CD4-positive, alpha-beta T cell treated with Interferon gamma for 1 hour (primary cell): ENCODE measurements at places on chromosomes 16 and 17.

GRCh38 chr16:77816293-77816692 lies 27.9 kb downstream of the VAT1L start:
- no peak for DNase-seq

DNA sequence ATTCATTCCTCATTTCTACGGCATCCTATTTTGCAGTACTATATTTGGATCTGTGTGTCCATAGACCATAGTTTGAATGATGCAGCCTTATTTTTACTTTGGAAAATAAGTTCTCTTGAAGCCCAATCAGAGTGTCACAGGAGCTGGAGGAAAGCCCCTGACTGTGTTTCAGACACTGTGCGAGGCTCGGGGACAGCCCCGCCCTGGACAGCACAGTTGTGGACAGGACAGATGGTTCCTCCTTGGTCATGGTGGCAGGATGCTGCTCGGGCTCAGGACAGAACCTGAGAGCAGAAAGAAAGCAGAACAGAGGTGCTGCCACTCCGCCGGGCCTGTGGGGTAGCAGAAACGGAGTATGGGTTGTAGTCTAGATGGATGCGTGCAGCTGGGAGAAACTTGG lies 22.9 kb downstream of the BANP start:
- DNase-seq, result no peak

DNA sequence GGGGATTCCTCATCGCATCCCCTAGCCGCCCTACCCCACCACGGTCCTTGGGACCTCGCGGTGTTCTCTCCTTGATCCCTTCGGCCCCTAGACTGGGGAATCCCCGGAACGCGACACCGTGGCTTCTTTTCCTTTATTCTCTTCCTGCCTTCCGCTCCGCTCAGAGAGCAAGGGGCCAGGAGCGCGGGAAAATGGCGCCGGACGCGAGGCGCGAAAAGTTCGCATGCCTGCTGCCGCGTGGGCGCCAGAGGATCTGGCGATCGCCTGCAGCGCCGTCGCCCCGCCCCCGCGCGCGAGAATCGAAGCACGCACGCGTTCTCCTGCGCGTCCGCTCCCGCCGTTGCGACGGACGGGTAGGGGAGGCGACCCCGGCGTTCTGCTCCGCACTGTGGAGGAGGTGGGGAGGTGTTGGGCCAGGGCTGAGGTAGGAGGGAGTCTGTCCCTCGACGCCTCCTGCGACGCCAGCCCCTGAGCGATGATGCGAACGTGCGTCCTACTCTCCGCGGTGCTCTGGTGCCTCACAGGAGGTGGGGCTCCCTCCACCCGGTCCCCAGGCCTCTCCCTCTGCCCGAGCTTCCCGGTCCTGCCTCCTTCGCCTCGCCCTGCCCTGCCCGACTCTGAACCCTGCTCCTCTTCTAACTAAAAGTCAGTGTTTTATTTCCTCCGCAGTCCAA lies at the start of gene ZPBP2:
ZPBP2 (plus strand) TSS at position 323 of the 674 bp plus-strand sequence; CDS start at position 476, 153 bp downstream.
- peak; percentile 47 for DNase-seq

- DNase-seq, result no peak
Measured at GRCh38 chr17:64145375-64145750, 15.4 kb upstream of the ERN1 start.

- no peak for DNase-seq
Measured at GRCh38 chr16:30829130-30830071, 42.4 kb upstream of the ZNF629 start.

DNA sequence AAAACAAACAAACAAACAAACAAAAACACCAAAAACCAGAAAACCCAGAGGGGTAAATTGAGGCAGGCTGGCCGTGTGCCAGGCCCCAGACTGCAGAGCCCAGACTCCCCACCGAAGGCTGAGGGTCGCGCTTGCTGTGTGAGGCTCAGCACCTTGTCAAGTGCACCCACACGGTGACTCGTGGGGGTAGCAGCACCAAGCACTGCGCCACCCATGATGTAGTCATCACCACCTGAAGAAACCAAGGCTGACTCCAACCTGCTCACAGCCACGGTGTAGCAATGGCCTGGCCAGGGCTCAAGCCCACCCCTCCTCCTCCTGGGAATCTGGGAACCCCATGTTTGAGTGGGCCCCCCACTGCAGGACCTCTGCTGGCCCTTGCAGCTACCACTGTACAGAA lies 11.9 kb downstream of the MCRIP1 start:
- DNase-seq, result no peak

DNA sequence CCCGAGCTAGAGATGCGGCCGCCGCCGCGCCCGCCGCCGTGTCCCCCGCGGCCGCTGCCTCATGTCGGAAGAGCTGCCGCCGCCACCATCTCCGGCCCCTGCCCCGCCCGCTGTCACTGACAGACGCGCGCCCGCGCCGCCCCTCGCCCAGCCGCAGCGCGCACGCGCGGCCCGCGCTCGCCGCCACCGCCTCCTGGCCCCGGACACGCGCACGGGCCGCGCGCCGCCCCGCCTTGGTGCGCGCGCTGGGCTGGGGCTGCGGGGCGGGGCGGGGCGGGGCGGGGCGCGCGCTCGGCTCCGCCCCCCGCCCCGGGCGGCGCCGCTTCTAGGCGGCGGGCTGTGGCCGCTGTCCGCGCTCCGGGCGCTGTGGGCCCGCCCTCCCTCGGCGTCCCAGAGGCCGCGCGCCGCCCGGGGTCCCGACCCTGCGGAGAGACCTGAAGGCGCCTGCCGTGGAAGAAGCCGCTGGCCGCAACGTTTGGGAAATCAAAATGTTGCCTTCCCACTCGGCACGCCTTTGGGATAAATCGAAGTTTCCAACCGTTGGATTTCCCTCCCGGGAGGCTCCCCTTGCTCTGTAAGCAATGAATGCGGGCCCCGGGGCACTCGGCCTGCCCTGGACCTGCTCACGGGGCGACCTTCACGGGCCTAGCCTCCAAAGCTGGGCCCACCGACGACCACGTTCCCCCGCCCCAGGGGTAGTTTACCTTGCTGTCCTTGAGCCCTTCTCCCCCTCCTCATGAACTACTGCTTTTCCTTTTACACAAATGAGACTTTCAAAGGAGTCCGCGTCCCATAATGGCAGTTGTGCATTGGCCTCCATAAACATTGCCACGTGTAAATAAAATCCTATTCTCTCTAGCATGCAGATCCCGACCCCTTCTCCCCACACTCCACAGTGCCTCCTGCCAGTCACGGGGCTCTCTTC lies at the start of gene ADCY9:
ADCY9 (minus strand) TSS at position 118 of the 925 bp plus-strand sequence. CDS start 1,000 bp downstream, outside the sequence.
- DNase-seq, result peak; percentile 78

GRCh38 chr17:8628172-8628571 lies 2.4 kb downstream of the MYH10 start:
- DNase-seq, result no peak

- DNase-seq, result peak; percentile 41
Measured at GRCh38 chr17:75633486-75634375, 497 bp downstream of the SMIM5 start.

DNA sequence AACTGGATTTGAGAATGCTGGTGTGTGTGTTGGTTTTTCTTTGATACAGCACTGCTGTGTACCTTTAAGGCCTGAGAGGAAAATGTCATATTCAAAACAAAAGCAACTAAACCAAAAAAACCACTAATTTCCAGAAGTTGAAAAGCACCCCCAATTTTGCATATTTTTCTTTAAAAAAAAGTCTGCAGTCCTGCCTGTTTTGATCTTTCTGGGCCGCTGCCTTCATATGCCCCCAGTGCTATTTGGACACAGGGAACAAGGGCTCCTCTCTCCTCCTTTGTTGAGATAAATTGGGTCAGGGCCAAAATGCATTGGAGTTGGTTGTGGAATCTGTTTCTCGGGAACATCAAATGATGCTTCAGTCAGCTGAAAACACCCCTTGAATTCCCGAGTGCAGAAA lies 26.9 kb downstream of the GPT2 start:
- no peak for DNase-seq

DNA sequence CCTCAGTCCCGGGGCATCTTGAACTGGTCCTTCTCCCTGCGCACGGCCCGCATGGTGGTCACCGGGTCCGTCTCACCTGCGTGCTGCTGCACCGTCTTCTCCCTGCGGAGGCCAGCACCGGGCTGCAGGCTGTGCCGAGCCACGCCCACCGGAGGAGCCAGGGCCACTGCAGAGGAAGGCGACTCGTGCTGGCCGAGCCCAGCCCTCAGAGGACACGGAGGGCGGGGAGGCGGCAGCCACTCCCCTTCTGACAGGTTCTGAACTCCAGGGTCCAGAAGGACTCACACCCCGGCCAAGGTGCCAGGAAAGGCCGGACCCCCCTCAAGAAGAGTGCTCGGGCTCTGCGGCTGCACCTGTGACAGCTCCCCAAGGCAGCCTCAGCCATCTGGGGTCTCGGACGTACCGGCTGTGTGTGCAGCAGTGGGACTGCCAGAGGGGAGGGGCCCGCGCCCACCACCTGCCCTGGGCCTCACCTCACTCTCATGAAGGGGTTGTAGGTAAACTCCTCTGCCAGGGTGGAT lies 15.8 kb upstream of the IGFALS start:
- no peak for DNase-seq

GRCh38 chr17:58050966-58051365 lies 32.3 kb upstream of the DYNLL2 start:
- DNase-seq, result no peak

DNA sequence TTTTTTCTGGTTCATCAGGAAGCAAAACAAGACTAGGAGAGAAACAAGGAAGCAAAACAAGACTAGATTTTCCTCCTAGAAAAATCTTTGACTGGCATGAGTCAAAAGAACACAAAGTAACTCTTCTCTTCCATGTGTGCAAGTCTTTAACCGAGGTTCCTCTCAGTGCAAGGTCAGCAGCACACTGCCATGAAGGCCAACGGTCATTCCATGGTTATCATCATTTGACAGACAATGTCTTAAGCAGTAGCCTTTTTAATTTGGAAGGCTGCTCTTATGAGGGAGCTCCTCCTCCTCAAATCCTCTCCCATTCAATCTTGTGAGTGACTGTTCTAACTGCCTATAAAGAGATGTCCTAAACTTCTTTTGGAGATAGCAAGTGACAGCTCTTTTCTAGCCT lies 15.4 kb upstream of the DHRS13 start:
- no peak for DNase-seq

GRCh38 chr16:55515111-55515510 lies 6.2 kb downstream of the LPCAT2 start:
- DNase-seq, result no peak

GRCh38 chr17:66276328-66276937 lies 26.0 kb upstream of the PRKCA start:
- DNase-seq, result no peak
